Stimulated activated CD4-positive, alpha-beta T cell treated with anti-CD3 and anti-CD28 coated beads, Interleukin-4, amount 100 ng/mL, for 1 hour (primary cell): ENCODE measurements at places on chromosomes 3 and 15.

DNA sequence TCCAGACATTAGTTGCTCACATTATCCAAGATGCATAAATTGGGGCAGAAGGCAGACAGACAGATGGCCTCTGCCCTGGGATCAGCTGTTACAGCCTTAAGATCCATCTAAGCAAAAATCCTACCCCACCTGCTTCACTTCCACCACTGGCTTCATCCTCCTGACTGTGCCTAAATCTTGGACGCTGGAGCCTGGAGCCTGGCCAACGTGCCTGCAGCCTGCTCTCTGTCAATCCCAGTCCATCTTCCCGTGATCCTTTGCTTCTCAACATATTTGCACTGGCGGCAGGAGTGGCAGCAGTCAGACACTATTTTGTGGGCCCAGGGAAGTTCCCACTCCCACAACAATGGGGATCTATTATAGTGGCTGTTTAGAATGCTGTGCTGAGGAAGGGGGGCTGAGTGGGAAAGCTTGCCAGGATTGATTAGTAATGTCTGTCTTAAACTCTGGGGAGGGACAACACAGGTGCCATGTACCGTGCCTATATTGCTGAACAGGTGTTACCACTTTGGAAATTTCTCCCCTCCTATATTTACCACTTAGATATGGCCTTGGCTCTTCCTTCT is 121.2 kb downstream of the MEGF11 start:
- DNase-seq = no peak

DNA sequence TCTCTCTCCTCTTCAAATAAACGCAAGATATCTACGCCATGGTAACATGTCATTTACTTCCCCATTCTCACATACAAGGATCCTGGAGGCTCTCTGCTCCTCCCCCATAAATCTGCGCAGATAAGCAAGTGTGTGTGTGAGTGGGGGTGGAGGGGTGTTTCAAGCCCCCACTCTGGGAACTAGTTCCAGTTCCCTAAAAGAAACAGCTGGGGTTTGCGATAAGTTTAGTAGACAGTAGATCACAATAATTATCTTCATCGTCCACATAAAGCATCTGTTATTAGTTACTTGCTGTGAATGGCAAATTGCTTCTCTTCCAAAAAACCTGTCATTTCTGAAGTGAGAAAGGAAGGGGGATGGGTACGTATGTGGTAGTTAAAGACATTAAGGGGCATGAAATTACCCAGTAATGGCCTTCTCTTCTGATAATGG is 79.8 kb downstream of the RBPMS2 start:
- no peak for DNase-seq

DNA sequence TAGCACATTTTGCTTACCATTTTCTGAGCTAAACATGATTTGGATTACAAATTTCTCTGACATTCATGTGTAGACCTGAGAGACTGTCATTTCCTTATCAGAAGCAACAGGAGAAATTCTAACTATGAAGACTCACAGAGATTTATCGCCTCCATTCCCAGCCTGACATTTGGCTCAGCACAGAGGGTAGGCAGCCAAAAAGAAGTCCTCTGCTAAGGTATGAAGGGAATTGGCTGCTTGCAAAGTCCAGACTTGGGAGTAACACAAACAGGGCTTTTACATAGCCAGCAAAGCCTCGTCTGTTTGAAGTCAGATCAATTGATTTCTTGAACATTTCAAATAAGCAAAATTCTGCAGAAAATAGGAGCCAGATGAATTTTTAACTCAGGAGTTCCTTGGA is 57.0 kb upstream of the CMSS1 start:
- DNase-seq = no peak

DNA sequence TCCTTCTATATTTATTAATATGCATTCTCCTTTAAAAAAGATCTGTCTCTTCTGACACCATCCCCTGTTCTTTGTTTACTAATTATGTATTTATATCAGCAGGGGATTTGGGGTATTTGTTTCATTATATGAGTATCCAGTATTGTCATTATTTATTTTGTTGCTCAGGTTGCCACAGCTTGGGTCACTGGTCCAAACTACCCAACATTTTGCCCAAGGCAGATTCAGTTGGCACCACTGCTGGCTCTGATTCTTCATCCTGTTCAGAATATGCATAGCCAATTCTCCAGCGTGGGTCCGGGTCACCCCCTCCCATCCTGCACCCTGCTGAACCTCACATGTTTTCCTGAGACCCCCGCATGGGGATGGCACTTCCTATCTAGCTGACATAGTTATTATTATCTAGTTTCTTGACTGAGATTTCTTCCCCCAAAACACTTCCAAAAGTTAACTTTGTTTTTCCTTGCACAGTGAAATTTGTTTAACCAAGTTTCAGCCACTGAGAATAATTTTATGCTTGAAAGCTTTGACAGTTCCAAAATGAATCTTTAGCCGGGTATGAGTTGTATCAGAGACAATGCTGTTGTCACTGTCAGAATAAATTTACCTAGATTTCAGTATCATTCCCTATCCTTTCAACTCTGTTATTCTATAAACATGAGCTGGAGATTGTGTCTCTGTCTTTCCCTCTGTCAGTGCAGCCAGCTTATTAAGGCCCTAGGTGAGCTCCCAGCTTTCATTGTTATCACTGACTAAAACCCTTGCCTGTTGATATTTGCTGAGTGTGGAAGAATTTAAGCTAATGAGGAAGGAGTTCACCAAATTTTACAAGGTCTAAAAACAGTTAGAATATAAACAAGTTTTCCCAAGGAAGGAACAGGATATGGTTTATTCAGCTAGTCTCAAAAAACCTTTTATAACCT is 70.3 kb downstream of the TGFBR2 start:
- no peak for DNase-seq

- no peak for DNase-seq
Measured at GRCh38 chr15:57849317-57849716, 142.8 kb downstream of the POLR2M start.

DNA sequence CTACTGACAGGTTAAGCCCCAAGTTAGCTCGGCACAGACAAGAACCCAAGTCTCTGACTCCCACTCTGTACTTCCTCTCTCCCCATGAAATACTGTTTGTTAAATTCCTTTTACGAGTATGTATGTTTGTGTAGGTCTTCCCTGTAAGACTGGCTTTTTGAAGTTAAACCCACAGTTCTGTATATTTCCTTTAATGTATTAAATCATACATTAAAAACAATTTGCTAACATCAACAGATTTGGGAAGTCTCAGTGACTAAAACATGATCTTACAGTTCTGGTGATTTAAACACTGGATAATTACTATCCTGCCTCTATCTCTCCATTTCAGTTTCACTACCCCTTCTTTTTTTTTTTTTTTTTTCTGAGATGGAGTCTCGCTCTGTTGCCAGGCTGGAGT is 4.4 kb downstream of the CMTM6 start:
- DNase-seq = no peak

DNA sequence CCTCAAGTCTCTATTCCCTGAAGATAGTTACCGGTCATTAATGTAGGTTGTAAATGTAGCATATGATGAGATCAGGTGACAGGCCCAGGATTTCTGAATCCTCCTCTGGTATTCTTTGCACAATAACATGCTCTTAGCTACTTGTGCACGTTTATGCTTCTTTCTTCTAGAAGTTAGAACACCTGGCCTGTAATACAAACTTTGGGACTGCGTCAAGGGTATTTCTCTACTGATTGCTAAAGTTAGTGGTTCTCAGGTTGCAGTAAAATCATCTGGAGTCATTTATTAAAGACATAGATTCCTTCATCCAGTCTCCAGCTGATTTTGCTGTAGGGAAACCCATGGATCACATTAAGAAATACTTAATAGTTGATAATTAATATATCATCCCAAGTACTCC is 48.0 kb downstream of the UNC13C start:
- DNase-seq = no peak

DNA sequence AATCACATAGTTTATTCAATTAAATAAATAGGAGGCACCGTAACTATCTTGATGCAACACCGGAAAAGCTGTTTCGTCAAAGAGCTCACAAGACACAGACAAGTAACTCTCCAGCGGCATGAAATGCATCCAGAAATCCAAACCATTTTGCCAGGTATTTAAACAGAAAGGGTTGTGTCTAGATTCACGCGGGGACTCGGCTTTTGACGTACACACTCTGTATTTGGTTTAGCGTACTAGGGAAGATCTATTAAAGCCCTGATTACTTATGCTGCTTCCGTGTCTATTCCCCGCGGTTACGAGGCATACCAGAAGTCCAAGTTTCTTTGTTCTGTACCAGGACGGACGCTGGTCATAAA is 718 bp downstream of the BNIP2 start:
- DNase-seq = no peak

DNA sequence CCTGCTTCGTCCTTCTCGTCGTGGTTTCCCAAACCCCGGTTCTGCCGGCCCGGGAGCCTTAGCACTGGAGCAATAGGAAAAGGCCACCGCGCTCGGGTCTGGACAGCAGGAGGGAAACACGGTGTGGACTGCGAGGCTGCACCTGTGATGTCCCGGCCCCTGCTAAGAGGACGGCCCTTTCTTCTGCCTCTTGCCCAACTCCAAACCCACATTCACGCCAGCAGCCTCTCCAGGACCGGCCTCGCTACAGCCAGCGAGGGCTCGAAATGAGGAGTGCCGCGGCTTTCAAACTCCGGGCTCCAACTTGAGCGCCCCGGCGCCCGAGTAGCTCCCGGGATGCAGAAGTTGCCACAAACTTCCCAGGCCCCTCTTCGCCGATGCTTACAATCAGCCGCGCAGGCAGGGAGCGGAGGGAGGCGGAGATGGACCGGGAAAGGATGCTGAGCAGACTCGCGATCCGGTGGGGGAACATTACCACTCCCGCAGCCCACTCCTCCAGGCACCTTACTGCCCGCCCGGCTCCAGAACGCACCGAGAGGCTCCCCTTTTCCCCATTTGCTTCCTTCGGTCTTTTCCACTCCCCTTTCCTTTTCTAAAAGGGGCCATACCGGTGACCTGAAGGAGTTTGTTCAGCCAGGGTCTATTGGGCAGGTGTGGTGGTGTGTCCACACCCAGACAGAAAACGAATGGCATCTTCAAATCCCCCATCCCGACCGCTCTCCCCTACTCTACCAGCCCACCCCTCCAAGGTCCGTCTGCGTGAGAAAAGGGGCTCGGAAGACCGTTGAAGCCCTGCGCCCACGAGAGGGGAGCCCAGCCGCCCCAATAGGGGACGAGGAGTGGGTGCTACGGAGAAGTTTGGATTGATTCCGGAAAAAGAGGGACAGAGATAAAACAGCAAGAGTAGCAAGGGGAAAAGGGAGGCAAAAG is 18.8 kb upstream of the SATB1 start:
- DNase-seq = peak; percentile 25

DNA sequence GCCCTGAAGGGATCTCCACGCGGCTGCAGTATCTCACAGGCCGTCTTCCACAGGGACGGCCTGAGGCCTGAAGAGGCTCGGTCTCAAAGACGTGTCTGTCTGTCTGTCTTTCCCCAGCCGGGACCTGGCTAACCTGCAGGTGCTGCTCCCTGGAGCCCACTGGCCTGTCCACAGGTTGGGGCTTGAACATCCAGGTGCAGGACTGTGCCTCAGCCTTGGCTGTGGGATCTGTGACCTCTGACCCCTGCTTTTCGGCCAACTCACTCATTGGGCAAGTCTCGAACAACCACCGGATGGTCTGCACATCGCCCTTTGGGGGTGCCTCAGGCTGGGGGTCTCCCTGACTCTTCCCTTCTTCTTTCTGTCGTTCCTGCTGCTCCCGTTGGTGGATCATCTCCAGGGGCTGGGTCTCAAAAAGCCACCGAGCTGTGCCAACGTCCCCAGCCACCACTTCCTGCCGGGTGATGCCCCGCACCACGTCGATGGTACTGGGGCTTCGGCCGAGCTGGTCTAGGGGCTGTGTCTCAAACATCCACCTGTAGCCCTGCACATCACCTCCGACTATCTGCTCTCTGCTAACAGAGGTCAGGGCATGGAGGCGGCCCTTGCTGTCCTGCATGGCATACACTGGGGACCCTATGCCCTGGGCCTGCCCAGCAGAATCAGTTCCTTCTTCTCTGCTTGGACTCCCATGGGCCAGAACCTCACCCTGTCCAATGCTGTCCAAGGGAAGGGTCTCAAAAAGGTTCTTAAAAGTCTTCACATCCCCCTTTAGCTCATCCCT is 4.8 kb downstream of the XIRP1 start:
- no peak for DNase-seq
